Suppressor macrophage treated with lipopolysaccharide for 4 hours (primary cell): ENCODE measurements at places on chromosomes 7 and 10.

DNA sequence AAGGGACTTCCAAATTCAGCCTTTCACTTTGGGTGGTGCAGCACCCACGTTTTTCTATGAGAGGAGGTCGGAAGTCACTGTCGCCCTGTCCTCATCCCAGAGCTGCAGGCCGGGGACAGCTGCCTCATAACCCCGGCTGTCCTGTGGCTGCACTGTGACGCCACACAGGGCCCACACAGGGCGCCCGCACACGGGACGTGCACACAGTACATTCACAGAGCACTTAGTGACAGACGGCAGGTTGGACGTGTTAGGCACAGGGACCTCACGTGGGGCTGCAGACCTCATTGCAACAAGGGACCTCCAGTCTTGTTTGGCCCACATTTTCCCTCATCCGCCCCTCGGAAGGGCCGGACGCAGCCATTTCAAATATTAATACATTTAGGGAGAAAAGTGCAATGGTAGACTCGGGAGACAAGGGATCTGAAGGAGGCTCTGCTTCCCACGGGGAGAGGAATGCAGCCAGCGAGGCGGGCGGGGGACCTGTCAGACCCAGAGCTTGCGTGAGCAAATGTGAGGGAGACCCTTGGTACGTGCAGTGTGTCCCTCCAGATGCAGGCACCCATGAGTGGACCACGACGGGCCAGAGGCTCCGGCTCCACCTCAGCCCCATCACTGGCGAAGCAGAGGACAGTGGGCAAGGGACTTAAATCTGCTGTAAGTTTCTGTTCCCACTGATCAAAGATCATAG, 86.7 kb downstream of the VOPP1 start:
- no peak for DNase-seq

GRCh38 chr10:44263771-44264170, 121.1 kb downstream of the CXCL12 start:
- DNase-seq, result no peak

DNA sequence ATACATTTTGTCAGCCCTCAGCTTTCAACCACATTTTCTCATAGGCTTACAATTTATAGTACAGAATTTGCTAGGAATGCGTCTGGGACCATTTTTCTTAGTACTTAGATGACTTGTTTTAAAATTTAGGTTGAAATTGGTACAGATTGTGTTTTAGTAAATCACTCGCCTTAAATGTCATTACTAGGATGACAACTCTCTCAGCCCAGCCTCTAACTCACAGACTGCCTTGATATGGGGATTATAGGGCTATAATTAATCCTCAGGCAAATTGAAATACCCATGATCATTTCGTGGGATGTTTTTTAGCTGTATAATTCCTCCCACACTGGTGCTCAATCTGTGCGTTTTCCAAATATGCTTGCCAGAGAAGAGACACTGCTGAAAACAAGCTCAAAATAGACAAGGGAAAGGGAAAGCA, 299.7 kb upstream of the AKR1E2 start:
- no peak for DNase-seq

- no peak for DNase-seq
Measured at GRCh38 chr7:85186083-85186520, 754 bp downstream of the SEMA3D start.

- DNase-seq, result no peak
Measured at GRCh38 chr7:117836-118614, 74.3 kb upstream of the FAM20C start.

- DNase-seq, result no peak
Measured at GRCh38 chr10:7475939-7476338, 65.1 kb upstream of the SFMBT2 start.

DNA sequence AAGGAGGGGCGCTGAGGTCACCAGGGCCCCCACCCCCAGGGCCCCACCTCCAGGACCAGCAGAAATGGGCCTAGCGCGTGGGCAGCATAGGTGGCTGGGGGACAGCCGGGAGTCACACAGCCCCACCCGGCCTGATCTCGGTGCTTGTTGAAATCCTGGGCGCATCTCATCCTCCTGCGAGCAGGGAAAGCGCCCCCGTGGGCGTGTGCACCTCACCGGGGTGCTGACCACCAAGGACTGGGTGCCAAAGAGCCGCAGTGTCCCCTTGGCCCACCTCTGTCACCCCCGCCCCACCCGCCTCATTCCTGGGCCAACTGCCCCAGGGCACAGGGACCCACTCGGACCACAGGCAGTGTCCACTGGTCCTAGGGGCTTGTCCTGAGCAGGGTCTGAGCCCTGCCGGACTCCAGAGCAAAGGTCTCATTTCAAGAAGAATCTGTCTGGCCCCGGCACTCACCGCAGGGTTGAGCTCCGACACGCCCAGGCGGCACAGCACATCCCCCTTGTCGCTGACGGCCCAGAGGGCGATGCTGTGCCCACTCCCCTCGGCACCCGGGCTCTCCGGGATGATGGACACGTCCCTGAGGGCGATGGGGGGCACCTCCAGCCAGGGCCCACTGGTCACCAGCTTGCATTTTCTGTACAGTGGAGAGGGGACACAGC, 11.4 kb downstream of the BHLHA15 start:
- no peak for DNase-seq

- DNase-seq, result no peak
Measured at GRCh38 chr7:41570766-41571165, 132.1 kb downstream of the INHBA start.

DNA sequence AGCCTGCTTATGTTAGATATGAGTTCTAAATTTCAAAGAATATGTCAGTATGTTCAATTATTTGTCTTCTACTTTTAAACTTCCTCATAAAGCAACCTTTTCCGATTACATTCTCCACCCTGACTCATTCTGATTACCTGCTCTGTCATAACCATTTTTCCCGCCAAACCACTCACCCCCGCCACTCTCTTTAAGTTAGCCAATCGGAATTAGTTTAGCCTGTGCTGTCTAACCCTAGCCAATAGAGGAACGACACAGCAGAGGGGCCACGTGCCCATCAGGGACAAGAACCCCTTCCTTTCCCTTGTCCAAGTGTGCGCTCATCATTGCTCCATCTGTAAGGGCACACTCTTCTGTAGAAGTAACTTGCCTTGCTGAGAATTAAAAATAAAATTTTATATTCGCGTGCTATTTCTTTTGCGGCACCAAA, 91.4 kb downstream of the CCDC71L start:
- DNase-seq, result no peak

DNA sequence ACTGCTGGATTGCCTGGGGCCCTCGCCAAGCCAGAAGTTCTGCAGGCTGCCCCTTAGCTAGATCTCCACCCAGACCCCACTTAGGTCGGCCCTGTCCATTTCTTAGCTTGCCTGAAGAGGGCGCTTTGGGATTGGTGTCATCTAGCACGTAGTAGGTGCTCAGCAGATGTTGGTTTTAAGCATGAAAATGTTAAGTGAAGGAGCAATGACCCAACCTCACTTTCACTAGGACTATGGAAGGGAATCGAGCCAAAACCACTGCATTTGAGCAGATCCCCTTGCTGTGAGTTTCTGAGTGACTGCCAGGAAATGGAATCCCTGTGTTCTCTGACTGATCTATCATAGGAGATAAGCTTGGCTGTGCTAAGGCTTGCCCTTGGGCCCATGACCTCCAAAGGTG, 131.7 kb upstream of the EEPD1 start:
- no peak for DNase-seq

DNA sequence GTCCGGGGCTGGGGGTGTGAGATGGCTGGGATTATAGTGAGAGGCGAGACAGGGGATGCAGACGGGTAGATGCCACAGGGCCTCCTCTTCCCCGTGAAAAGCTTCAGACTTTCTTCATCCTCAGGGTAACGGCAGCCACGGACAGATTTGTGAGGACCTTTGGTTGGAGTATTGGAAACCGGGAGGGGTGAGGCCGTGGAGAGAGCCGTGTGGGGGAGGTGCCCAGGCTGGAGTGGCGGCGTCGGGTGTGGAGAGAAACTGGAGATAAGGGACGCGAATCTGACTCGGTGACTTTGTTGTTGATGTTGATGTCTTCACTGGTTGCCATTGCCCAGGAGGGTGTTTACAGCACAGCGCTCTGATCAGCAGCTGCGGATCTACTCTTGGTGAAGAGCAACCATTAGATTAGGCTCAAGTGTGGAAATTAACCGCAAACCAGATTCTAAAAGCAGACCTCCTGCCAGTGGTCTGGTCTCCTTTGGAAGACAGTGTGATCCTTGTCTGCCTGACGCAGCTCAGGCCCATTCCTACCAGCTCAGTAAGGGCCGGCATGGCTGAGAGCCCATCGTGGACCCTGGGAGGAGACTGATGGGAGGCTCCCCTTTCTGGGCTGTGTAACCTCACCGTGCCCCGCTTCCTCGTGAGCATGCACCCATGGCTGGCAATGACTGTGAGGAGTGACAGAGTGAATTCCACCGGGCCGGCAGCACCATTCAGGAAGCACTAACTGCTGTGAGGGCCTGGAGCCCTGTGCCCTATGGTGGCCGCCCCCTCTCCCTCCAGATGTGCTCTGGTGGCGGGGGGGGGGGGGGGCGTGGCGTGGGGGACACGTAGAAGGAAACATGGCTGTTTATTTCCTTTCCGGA, 90.3 kb downstream of the INPP5A start:
- peak; percentile 17 for DNase-seq

DNA sequence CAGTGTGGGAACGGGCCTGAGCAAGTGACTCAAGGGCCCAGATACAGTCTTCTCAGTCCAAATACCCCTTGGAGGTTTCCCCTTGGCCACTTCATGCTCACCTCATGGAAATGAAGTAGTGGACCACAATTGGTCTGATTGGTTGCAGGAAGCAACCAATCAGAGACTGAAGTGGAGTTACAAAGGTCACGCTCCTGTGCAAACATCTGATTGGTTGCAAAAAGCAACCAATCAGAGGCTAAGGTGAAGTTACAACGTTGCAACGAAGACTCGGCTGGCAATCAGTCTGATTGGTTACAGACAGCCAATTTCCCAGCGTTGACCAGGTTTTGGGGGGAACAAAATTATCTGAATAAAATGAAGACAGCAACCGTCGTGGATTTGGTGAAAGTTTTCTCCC, 72.5 kb downstream of the CDHR3 start:
- no peak for DNase-seq

DNA sequence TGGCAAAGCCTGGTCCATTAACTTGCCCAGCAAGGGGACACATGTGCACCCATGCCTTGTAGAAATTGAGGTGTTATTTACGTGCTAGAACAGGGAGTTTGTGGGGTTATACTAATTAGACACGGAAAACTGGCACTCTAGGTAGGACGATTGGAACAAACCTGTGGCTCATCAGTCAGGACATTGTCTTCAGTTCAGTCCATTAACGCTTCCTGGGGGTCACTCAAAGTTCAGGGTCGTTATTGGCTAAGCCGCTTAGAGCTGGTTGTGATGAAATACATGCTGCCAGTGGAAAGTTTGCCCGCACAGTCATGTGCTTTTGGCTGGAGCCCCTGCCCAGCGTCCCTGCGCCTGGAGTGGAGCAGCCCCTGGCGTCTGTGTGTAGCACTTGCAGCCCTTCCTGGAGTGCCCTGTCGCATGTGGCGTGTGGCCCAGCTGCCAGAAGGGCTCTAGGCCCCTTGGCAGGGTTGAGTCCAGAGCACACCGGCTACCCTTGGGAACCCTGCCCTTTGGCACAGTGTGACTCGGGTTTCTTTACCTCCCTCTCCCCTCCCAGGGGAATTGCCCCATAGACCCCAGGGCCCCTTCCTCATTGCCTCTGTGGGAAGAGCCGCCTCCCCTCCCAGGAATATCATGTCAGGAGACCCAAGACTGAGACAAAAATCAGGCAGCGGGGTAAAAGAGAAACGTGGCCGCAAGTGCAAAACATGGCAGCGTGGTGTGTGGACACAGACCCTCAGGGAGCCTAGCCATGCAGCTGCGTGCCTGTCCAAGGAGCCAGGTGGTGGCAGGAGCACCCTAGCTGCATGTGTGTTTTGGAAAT, 9.8 kb downstream of the ZNF775 start:
- DNase-seq, result peak; percentile 60

DNA sequence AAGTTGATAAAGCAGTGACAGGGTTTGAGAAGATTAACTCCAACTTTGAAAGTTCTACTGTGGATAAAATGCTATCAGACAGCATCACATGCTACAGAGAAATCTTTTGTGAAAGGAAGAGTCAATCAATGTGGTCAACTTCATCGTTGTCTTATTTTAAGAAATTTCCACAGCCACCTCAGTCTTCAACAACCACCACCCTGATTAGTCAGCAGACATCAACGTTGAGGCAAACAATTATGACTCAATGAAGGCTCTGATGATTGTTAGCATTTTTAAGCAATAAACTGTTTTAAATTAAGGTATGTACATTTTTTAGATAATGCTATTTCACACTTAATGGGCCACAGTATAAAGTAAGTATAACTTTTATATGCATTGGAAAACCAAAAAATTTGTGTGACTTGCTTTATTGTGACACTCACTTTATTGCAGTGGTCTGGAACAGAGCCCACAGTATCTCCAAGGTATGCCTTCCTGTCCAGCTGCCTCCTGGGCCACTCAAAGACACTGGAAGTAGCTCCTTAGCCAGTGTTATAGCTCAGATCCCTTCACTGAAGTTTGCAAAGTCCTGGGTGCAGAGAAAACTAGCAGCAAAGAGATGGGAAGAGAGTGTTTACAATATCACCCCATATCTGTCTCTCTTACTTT, 293.1 kb downstream of the ARHGAP12 start:
- peak; percentile 60 for DNase-seq

DNA sequence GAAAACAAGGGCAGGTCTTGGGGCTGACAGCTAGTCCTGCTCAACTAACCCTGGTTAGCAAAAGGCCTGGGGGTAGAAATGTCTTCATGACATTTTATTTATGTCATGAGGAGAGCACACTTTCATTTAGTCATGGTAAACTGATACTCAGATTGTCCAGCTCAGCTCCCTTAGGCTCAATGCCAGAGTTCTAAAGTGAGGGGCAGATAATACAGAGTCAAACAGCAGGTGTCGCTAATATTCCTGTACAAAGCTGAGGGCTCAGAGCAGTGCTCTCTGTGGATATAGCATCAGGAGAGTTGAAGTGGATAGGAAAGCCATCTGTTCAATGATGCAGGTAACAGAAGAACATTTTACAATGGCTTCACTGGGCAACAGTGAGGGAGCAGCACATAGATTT, 26.8 kb upstream of the CALCR start:
- DNase-seq, result no peak

DNA sequence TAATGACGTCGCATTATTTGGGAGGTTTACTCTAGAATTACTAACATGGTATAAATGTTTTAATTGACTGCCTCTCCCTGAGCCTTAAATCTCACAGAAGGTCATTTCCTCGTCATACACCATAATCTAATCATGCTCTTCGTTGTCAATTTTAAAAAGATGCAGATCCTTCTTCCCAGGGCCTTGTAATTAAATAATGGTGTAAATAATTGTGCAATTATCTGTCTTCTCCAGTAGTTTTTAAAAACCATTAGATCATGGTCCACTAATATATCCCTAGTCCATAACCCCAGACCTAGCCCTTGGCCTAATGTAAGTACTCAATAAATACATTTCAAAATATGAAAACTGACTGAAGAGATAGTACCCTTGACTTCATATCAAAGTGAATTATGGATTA, 181.5 kb upstream of the GNAI1 start:
- DNase-seq, result no peak

- no peak for DNase-seq
Measured at GRCh38 chr7:96931891-96932290, 73.5 kb upstream of the DLX6 start.

GRCh38 chr10:96263176-96263575, 8.2 kb downstream of the BLNK start:
- no peak for DNase-seq
